Body of pancreas (tissue), 4 donors: ENCODE measurements at places on chromosomes 2 and 18.
A peak's percentile ranks its signal among the peaks of the same experiment; 100 is the strongest.

- no peak for DNase-seq
Measured at GRCh38 chr2:215910180-215910579, 103.2 kb downstream of the MREG start.

DNA sequence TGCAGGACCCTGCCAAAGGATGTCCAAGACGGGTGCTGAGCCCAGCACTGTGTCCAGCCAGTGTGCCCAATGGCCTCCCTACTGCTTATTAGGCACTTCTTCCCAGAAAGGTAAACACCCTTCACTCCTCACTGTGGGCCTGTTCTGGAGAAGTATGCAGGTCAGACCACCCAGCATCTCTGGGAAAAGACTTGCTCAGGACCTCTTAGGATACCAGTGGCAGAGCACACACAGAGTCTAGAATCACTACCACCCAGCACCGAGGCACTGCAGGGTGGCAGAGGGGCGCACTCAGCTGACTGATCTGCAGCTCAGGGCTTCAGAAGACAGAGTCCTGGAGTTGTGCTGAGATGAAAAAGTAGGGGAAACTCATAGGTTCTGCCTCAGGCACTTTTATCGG, 25.8 kb downstream of the XDH start:
- no peak for DNase-seq

- no peak for DNase-seq
Measured at GRCh38 chr2:88835726-88836125, 144.3 kb downstream of the RPIA start.

DNA sequence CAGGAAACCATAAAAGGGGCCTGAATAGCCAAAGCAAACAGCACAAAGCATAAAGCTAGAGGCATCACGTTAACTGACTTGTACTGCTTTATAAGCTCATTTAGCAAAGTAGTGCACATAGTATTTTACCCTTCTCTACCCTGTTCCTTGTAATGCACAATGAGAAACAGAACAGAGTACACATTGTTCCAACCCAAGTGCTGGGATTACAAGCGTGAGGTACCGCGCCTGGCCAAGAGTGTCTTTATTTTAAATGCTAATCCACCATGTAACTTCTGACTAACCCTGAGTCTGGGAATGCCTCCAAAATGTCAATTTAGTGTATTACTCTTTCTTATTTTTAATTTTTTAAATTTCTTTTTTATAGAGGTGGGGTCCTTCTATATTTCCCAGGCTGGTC, 46.4 kb upstream of the STON1 start:
- no peak for DNase-seq

DNA sequence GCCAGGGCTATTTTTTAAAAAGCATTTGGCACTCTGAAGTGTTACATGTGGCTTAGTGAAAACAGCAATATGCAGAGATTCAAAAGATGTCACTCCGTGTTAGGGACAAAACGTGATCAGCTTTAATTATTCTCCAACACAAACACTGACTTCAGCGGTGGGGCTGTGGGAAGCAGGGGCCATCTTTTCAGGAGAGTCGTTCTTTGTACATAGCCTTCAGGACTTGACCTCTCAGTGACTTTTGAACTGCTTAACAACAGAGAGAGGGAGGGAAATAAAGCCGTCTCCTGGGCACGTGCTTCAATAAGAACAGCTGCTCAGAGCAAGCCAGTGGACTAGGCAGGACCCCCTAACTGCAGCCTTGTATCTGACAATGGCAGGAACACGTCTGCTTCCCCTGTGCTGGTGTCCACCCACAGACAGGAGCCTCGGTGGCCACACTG, 95.0 kb upstream of the HDAC4 start:
- DNase-seq = no peak

GRCh38 chr18:57353940-57354461, 1.6 kb downstream of the ST8SIA3 start:
- DNase-seq = peak; percentile 56

DNA sequence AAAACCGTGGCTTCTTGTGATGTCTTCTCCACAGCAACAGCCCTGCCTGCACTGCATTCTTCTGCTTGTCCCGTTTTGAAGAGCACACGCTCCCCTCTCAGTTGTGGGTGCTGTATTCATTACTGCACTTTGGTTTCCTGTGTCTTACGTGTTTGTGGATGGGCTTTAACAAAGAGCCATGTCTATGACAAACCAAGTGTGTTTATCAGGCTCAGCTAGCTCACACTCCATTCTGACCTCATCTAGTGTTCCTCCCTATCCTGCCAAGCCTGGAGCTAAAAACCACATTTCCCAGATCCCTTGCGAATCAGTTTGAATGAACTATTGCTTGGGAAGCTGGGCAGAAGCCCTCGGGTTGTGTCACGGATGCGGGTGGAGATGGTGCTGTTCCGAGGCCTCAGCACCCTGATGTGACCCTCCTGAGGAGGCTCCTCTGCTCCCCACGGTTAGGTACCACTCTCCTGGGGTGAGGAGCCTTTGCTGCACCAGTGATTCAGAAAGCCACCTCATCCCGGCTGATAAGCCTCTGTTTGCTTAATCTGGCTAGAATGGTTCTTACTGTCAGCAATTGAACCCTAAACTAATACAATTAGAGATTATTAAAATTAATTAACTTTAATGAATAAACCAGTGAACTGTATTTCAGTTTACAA, 116.5 kb downstream of the GALR1 start:
- DNase-seq = no peak

GRCh38 chr18:42576124-42576523, 539.4 kb downstream of the RIT2 start:
- no peak for DNase-seq

DNA sequence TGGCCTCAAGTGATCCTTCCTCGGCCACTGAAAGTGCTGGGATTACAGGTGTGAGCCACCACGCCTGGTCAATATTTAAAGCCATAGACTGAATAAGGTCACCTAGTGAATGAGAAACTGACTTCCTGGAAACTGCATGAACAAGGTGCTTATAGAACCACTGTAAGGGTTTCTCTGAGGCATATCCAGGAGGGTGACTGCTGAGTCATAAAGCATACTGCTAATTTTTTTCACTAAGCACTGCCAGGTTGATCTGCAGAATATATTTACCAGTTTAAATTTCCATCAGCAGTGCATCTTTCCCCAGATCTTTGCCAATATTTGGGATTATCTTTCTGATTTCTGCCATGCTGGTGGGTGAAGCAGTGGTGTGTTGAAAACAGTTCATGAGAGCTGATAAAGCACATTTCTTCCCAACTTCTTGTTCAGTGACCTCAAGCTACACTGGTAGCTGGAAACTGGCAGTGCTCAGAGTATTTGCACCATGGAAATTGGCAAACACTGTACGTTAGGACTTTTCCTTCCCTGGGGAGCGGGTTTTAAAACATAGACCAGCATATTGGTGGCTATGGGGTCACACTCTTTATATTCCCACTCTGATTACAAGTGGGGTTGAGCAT, 4.2 kb upstream of the CLIP4 start:
- DNase-seq = no peak

- DNase-seq = no peak
Measured at GRCh38 chr2:223047260-223047761, 4.7 kb upstream of the KCNE4 start.

GRCh38 chr18:58095222-58095621, 51.2 kb downstream of the NEDD4L start:
- no peak for DNase-seq

GRCh38 chr2:128464456-128464855, 145.8 kb upstream of the HS6ST1 start:
- DNase-seq = no peak

DNA sequence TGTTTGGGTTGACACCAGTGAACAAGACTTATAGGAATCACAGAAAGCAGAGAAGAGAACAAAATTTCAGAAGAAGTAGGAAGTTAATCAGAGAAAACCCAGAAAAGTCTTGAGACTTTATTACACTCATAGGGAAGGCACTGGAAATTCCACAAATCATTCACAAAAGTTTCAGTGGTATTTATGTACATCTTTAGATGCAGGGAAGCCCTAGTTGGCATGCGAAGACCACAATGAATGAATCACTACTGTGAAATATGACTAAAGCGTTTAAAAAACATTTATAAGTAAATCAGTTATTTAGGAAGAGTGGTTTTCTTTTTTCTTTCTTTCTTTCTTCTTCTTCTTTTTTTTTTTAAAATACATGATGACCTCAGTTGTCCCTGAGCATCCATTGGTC, 105.1 kb downstream of the NUP35 start:
- DNase-seq = no peak

DNA sequence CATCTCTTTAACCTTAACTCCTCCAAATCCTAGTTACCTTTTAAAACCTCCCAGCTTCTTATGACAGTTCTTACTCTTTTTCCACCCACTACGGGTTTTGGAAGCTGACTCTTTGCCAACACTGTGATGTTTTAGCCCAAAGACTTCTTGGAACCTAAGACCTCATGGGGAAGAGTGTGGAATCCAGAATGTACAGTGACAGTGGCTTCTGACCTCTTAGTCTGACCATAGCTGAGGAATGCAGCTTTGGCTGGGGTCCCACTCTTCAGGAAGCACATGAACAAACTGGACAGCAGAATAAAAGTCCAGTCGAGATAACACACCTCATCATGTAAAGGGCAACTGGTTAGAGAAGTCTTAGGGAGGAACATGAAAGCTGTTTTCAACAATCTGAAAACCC, 161.1 kb upstream of the PKDCC start:
- no peak for DNase-seq

DNA sequence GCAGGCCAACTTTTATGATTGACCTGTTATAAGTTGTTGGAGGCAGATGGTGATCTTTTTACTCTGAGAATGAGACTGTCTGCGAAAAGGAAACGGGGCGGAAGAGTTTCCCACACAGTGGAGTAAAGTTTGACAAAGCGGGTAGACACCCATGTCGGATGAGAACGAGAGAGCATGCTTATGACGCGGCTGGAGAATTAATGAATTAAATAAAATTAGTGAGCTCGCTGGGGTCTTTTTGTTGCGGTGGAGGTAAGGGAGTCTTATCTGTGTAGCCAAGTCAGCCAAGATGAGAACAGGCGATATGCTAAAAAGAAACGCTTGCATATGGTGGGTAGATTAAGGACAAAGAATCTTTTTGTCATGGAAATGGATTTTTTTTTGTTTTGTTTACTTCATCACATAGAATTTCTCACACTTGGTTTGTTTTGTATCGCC, 1.8 kb downstream of the SALL3 start:
- DNase-seq = no peak

DNA sequence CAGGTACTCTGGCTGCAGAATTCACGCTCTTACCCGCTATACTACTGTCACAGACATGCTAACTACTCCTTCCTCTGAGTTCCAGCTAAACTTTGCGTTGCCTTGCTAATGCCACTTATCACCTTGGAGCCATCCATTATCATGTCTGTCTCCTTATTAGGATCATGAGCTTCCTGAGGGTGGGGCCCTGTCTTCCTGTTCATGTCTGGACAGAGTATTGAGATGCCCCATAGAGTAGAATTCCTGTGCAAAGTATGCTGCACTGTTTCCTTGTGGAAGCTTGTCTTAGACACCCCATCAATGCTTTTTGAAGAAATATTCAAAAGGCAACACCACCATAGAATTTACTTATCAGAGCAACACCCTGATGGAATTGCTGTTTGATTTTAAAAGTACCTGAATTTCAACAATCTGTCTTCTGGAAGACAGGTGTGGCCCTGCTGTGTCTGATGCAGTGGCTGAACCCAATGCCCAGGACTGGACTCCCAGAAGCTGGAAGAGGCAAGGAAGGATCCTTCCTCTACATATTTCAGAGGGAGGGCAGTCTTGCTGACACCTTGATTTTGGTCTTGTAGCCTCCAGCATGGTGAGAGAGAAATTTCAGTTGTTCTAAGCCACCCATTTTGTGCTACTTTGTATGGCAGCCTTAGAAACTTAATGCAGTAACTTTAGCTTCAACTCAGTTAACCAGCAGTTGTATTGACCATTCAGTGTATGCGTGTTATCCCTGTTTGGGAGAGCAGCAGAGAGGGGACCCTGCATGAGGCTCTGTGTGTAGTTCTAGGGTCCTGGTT, 5.6 kb downstream of the LAMA3 start:
- no peak for DNase-seq

DNA sequence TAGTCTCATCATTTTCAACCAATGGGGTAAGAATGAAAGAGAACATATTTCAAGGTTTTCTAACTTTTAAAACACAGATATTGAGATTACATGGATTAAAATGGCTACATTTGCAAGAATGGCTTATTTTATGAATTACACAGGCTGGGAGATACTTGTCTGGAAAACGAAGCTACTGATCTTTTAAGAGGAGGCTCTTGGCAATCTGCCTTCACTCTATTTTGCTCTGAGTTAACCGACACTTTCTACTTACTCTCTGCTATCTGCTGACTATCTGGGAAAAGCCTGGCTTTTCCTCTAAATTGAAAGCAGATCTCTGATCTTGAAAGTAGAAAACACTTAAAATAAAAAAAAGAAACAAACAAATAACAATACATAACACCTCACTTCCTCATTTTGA, 325.4 kb upstream of the LINC00305 start:
- DNase-seq = no peak

DNA sequence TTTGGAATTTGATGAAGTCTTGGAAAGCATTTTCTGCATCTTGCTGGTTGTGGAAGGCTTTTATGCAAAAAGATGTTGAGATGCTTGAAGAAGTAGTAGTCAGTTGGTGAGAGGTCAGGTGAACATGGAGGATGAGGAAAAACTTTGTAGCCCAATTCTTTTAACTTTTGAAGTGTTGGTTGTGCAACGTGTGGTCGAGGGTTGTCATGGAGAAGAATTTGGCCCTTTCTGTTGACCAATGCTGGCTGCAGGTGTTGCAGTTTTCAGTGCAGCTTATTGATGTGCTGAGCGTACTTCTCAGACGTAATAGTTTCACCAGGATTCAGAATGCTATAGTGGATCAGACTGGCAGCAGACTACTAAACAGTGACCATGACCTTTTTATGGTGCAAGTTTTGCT, 508.4 kb upstream of the MAP2 start:
- DNase-seq = no peak

- no peak for DNase-seq
Measured at GRCh38 chr18:58025733-58026132, 18.3 kb upstream of the NEDD4L start.

GRCh38 chr18:12030670-12031069, 49.4 kb downstream of the IMPA2 start:
- DNase-seq = no peak

GRCh38 chr18:51041677-51042352, 11.8 kb downstream of the SMAD4 start:
- DNase-seq = no peak

GRCh38 chr2:10352361-10352760, 49.7 kb downstream of the HPCAL1 start:
- DNase-seq = no peak

DNA sequence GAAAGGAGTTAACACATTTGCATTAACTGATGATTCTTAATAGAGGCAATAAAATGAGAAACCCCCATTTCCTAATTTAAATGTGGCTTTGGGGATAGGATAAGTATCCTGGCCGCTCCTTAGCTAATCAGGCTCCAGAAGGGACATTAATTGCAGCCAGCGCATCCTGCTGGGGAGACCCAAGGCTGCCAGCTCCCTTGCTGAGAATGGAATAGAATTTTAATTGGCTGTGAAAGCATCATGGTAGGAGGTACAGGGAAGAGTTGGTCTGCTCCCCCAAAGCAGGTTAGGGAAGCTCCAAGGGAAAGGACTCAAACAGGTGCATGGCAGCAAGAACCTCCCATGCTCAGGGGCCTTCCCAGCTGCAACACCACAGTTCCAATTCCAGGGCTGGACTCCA, 71.4 kb downstream of the MARCHF4 start:
- DNase-seq = no peak

- peak; percentile 57 for DNase-seq
Measured at GRCh38 chr2:172985139-172985892, 90.3 kb upstream of the MAP3K20 start.

- DNase-seq = peak; percentile 50
Measured at GRCh38 chr18:73842795-73843394, 304.7 kb downstream of the FBXO15 start.

GRCh38 chr2:118689456-118689855, 158.0 kb downstream of the EN1 start:
- no peak for DNase-seq

GRCh38 chr2:224178056-224178455, 139.0 kb upstream of the SERPINE2 start:
- DNase-seq = no peak
